ENCODE measurements at places on chromosomes 16 and 17.

GRCh38 chr17:41521574-41522261 is 3.0 kb upstream of the KRT15 start:
- DNase-seq, result no peak

GRCh38 chr17:9239793-9240658 is 218.7 kb downstream of the NTN1 start:
- peak; percentile 74 for DNase-seq

- DNase-seq, result no peak
Observed at GRCh38 chr17:61574542-61575351, 16.3 kb downstream of the NACA2 start.

GRCh38 chr17:9016941-9017552 is 4.3 kb upstream of the NTN1 start:
- no peak for DNase-seq

DNA sequence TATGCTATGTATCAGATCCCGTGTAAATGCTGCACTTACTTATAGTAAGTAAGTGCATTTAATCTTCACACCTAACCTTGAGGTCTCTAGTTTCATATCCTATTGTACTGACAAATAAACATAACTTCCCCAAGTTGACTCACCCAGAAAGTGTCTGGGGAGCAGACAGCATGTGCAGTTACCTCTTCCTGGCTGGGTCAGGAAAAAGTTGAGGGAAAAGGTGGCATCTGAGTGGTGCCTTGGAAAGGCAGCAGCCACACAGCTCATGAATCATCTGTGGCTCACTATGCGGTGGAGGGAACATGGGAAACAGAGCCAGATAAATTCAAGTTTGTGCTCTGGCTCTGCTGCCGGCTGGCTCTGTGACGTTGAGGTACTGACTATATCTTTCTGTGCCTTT is 382.0 kb upstream of the DYNLRB2 start:
- no peak for DNase-seq

DNA sequence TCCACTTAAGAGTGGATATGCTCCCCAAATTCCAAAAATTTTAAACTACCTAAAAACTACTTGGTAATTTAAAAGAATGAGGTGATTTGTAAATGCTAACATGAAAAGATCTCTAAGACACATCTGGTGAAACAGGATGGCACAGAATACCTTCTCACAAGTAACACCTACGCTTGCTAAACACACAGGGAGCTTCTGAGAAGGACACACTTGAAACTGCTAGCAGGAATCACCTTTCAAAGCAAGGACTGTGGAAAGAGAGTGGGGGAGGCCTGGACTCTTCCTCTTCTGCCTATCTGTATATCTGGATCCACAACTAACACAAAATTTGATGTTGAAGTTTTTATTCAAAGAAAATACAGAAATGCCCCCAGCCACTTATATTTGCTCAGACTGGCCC is 52.4 kb downstream of the CYTH1 start:
- DNase-seq, result no peak

GRCh38 chr17:3834811-3835210 is 11.2 kb downstream of the NCBP3 start:
- DNase-seq, result no peak

GRCh38 chr17:80441133-80441578 is 26.2 kb downstream of the ENDOV start:
- peak; percentile 45 for DNase-seq

- no peak for DNase-seq
Observed at GRCh38 chr17:4449736-4450135, 16.0 kb downstream of the SPNS3 start.

DNA sequence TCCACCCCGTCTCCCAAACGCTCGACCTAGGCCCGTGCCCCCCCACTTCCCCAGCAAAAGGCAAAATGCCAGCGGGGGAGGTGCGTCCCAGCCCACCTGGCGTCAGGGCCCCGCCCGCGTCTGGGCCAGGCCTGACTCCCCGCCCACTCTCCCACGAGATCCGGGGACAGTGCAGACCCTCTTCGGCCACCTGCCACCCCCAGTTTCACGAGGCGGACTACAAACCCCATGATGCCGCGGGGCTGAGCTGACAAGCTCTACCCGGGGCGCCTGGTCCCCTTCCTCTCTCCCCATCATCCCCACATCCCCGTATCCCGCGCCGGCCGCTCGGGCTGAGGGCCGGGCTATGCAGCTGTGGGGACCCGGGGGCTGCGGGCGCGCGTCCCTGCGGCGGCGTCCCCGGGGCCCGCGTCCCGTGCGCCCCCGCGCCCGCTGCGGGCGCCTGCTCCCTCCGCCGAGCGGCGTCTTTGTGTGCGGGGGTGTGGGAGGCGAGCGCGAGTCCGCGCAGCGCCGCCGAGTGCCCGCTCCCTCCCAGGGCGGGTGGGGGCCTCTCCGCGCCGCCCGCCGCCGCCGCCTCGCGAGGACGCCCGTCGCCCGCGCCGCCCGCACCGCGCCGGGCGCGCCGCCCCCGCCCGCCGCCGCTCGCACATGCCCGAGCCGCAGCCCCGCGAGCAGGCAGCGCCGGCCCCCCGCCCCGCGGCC is at the start of gene ANKRD13B:
Gene ANKRD13B (plus strand): TSS at position 283 of the 702 bp plus-strand sequence. CDS start 490 bp downstream, outside the sequence.
- no peak for DNase-seq

DNA sequence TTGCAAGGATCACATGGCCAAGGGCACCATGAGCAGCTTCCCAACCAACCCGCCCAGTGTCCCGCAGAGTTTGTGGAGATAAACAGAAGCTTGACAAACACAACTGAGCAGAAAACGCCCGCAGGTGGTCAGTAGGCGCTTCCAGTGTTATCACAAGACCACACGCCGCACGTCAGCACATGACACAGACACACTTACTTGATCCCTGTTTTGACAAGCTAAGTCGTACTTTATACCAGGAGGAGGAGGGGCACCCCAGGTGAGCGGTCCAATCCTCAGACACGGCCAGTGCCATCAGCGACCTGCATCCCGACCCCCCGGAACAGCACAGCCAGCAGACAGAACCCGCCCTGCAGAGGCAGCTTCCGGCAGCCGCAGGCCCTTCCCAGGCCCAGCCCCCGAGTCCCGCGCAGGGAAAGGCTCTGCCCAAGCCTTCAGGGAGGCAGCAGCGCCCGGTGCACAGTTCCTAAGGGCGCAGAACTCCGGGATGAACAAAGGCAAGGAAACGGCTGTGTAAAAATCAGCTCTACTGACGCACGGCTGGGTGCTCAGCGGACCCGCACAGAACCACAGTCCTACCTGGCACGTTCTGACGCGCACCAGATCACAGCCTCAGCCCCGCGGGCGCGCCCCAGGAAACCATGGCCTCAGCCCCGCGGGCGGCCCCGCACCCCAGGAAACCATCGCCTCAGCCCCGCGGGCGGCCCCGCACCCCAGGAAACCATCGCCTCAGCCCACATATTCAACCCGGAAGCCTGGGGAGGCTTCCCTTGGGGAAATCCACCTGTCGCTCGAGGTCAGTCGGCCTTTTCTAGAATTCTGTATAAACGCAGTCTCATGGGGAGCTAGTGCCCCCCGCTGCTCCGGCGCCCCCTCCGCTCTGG is 27.8 kb downstream of the AXIN1 start:
- DNase-seq, result peak; percentile 90

DNA sequence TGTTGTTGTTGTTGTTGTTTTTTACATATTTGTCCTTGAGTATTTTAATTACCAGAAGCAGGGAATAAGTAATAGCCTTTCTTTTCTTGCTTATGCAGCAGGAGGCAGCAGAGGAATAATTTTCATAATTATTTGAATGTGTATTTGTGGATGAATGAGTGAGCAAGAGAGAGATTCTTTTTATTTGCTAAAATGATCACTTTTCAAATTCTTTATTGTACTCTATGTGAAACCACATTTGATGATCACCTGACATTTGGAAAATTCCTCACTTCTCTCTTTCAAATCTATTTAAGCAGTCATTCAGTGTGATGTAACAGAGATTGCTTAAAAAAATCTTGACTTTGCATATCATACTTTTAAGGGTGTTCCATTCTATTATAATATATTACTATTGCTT is 223.6 kb downstream of the BCAS3 start:
- DNase-seq, result no peak

DNA sequence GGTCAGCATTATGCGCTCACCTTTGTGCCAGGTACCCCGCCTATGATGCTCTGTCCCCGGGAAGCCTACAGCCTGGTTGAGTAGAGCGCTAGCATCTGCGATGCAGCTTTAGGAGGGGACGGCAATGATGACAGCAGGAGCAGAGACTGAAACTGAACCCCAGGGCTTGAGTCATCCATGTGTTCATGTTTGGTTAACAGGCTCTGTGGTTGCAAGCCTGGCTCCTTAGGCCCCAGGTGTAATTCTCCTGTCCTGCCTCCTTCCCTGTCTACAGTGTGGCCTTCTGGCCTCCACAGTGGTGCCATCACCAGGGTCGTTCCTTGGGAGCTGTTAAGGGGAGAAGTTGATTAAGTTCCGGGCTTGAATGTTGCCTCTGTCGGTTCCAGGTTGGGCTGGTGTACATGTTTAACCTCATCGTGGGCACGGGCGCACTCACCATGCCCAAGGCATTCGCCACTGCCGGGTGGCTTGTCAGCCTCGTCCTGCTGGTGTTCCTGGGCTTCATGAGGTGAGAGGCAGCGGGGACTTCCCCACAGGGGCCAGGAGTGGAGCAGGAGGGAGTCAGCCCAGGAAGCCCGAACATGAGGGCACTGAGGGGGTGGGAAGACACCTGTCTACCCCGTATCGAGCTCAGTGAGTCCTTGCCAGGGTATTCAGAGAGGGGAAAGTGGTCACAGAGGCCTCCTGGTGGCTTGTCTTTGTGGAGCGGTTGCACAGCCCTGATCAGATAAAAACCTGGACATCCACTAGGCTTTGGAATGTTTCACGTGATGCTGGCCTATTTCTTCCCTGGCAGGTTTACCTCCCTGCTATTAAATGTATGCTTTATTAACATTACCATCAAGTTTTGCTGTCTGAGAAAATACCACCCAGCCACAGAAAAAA is 9.2 kb upstream of the NAT9 start:
- no peak for DNase-seq

GRCh38 chr16:15494236-15494635 is 59.8 kb downstream of the BMERB1 start:
- DNase-seq, result no peak

DNA sequence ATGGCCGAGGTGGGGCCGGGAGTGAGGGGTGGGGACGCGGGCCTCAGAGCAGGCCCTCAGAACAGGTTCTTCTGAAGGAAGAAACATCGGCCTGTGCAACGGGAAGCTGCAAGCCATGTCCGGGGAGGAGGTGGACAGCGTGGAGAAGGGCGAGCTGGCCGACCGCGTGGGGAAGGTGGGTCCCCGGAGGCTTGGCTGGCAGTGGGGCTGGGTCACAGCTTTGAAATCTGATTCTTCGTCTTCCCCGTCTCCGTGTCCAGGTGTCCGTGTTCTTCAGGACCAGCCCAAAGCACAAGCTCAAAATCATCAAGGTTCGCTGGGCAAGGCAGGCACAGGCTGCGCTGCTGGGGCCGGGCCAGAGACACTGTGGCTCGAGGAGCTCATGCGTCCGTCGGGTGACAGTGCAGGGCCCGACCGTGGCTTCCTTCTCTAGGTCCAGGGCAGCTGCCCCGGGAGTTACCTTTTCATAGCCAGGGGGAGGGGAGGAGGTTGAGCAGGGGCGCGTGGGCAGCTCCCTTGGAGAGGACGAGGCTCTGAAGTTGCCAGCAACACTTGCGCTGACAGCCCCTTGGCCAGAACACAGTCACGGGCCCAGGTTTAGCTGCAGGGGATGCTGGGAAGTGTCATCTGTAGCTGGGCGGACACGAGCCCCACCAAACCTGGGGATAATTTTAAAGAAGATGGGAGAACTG is 51.3 kb downstream of the MEAK7 start:
- no peak for DNase-seq

DNA sequence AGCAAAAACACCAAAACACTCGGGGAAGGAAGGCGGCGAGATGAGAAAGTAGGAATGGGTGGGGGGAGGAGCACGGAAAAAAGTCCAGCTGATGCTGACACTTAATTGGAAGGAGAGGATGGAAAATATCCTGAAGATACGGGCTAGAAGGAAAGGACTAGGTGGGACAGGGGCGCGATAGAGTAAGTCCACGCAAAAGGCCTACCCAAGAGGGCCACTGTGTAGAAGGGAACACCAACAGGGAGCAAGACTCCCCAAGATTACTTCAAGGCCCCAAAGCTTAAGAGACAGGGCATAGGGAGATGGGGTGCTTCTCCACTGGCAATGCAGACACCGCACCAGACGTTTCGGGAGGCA is 736 bp downstream of the APPBP2 start:
- DNase-seq, result no peak

DNA sequence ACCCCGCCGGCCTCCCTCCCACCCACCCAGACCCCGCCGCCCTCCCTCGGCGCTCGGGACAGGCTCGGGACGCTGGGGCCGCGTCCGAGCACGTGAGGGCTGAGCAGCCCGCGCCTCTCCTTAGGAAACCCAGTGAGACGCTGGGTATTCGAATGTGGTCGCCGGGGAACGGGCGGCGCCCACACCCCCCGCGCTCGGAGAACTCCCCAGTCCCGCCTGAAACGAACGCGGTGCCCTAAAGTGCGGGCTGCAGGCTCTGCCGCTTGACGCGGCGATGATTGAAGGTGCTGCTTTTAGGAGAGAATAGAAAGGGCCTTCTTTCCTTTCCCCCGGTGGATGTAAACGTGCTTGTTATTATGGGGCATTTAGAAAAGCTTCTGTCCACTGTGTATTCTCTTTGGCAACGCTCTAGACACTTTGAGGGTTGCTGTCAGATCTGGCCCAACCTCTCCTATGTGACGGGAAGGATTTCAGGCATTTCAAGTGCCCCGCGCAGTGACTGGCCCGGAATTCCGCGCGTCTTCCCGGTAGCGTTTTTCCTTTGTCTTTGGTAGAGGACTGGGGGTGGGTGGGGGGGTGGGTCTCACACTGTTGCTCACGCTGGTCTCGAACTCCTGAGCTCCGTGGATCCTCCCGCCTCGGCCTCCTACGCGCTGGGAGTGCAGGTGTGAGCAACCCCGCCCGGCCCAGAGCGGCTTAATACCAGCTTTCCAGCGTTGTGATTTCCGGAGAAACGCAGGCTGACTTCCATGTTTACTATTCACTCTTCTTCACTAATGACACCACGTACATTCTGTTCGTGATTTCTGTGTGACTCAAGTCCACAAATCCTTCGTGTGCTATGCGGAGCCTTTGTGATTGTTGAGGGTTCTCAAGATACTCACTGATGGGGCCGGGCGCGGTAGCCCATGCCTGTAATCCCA is 21.8 kb upstream of the FOXK2 start:
- peak; percentile 63 for DNase-seq

DNA sequence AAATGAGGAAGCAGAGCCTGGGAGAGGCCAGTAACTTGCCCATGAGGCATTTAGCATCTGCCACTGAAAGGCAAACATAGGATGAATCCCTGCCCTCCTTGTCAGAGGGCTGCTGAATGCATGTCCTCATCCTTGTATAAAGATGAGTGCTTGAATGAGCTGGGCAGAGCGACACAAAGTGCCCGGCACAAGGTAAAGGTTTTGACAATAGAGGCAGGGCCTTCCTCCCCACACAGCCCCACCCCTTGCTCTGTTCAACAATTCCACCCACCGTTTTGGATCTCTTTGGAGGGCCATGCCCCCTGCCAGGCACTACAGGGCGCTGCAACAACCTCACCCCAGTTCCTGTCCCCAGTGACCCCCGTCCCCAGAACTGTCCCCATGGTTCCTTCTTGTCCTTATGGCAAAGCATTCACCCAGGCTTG is 1.4 kb upstream of the KRT19 start:
- DNase-seq, result no peak

GRCh38 chr17:67514998-67515397 is 137.9 kb downstream of the PITPNC1 start:
- no peak for DNase-seq

Data from CD4-positive, alpha-beta memory T cell (primary cell).